ENCODE measurements at places on chromosomes 6 and 20.

DNA sequence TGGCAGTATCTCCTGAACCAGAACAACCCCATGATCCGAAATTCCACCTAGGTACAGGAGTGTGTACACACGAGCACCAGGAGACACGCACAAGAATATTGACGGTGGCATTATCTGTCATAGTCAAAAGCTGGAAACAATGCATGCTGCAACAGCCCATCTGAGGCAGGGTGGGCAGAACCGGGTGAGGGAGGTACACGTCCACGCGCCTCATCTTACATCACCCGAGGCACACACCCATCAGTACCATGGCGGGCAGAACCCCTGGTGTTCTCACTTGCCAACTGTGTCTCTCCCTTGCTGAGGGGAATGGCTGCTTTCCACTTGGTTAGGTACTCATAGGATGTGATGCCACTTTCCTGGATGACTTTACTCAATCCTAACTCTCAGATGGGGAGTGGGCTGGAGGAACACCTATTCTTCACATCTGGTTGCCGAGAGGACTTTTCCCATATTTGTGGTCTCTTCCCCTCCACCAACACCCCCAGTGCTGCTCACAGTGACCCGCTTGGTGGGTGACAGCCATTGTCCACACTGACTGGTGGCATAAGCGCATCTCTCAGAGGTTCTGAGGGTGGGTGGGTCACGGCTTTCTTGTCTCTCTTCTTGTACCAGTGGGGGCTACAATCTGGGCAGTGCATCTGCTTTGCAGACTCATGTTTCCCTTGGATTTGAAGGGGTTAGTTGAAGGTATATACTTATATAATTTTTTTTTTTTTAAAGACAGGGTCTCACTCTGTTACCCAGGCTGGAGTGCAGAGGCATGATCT lies 13.5 kb downstream of the PPP1R3G start:
- no peak for DNase-seq

GRCh38 chr6:1893470-1894130 lies 283.9 kb downstream of the FOXC1 start:
- no peak for DNase-seq

- DNase-seq = peak; percentile 47
Measured at GRCh38 chr6:143941852-143942627, 66.0 kb downstream of the PLAGL1 start.

- DNase-seq = no peak
Measured at GRCh38 chr6:13046084-13046483, 282.3 kb downstream of the TBC1D7 start.

GRCh38 chr20:18057101-18057993 lies at the start of gene OVOL2:
Gene OVOL2, minus strand, starts transcription at chr20:18057916. Its CDS starts 282 bp downstream, at chr20:18057634.
- DNase-seq = no peak

DNA sequence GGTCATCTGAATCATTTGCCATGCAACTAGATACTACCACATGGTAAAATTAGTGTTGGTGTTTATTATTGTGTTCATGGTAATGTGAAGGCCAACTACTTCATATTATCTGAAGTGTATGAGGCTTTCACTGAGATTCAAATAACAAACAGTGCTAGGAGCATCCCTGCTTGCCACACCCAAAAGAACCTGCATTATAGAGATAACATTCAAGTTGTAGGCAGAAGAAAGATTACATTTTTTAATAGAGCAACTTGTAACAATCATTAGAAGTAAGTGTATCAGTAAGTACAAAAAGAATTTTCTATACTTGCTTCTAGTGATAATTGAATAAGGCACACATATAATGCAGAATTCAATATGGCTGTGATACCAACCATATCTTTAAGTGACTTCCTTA lies 49.8 kb downstream of the BCKDHB start:
- no peak for DNase-seq

DNA sequence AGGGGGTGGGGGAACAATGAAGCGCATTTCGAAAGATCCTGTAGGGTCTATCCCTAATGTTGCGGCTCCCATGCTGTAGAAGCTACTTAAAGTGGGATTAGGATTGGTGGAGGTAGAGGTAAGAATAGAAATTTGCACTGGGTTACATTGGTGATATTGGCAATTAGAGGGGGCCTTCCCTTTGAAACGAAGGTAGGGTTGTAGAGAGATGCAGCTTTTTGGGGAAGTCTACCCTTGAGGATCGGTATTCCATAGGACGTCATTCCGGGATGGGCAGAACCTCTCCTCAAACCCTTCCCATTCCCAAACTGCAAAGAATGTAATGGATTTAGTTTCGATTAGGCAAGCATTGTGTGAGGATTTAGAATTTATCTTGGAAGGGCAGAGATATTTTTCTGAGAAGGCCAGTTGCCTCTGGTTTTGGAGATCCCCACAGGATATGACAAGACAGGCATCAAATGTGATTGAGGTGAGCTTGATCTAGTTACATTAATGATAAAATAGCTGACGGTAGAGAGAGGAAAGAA lies 5.4 kb upstream of the ZNFX1 start:
- DNase-seq = no peak

GRCh38 chr6:48036316-48036715 lies 74.7 kb downstream of the PTCHD4 start:
- DNase-seq = no peak

- DNase-seq = peak; percentile 44
Measured at GRCh38 chr6:27865850-27866356, 46.3 kb downstream of the OR2B2 start.

DNA sequence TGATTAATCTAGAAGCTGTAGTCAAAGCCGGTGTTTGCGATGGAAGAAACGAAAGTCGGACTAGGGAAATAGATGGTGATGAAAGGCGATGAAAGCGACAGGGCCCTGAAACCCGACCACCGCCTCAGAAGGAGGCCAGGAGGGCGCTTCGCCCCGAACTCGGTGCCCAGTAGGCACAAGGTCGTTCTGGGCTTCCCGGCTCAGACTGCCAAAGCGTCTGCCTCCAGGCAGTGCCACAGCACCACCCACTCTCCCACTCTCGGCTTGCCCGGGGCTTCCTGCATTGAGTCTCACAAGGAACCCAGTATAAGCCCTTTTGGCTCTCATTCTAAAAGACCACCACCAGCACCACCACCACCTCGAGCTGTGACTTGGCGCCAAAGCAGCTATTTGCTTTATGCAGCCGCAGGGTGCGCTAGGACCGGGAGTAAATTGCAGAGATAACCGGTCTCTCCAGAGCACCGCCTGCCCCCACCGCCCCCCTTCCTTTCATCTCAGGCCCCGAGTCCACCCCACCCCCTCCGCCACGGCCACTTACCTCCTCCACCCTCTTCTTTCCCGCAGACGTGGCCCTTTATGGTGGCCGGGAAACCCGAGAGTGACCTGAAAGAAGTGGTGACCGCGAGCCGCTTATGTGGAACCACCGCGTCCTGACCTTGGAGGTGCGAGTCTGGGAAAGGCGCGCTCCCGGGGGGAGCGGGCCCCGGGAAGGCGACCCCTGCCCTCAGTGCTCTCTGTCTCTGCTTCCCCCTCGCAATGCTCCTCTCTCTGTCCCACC lies 2.4 kb downstream of the TCF21 start:
- no peak for DNase-seq

GRCh38 chr6:149864578-149865535 lies 698 bp upstream of the LRP11 start:
- DNase-seq = peak; percentile 17

- DNase-seq = no peak
Measured at GRCh38 chr6:25064006-25064405, 128.2 kb upstream of the RIPOR2 start.

- DNase-seq = no peak
Measured at GRCh38 chr6:148678682-148679081, 68.1 kb upstream of the UST start.

GRCh38 chr20:7657569-7657968 lies 282.7 kb downstream of the HAO1 start:
- no peak for DNase-seq

GRCh38 chr20:41392295-41392694 lies 25.7 kb upstream of the EMILIN3 start:
- DNase-seq = no peak

DNA sequence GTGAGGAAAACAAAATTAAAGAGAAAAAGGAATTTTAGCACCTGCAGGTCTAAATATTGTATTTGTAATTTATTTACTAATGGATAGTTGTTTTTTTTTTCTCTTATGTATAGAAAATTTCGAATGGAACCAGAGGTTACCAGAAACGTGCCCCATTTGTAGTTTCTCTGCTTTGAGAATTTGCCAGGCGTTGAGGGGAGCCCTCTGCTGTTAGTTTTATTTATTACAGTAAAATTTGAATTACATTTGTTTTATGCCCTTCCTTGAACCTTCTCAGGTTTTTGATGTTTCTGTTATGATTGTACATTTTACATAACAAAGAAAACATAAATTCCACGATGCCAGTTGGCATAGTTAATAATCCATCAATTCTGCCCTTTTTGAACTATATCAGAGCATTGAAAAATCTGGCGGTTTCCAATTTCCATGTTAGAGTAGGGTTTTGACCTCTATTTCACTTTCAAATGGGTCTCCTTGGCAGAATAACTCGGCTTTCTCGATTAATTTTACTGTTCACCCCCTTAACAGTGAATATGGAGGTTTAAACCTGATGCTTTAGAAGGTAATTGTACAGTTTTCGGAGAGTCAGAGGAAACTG lies 35.1 kb upstream of the RFPL4B start:
- no peak for DNase-seq

- peak; percentile 23 for DNase-seq
Measured at GRCh38 chr6:85461798-85462170, 11.9 kb downstream of the NT5E start.

DNA sequence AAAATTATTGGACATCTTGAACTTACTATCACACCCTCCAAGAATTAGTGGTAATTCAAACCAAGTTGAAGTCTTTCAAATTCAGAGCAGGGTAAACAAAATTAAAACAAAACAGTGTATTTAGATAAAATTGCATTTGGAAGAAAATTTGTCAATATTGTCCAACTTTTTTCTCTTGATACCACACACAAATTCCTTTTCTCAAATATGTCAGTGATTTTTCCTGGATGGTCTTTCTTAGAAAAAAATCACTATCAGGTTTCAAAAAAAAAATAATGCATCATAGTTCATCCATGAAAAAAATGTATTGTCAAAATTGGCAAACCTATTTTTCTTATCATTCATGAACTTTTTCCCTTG lies 667.1 kb downstream of the TENT5A start:
- no peak for DNase-seq

DNA sequence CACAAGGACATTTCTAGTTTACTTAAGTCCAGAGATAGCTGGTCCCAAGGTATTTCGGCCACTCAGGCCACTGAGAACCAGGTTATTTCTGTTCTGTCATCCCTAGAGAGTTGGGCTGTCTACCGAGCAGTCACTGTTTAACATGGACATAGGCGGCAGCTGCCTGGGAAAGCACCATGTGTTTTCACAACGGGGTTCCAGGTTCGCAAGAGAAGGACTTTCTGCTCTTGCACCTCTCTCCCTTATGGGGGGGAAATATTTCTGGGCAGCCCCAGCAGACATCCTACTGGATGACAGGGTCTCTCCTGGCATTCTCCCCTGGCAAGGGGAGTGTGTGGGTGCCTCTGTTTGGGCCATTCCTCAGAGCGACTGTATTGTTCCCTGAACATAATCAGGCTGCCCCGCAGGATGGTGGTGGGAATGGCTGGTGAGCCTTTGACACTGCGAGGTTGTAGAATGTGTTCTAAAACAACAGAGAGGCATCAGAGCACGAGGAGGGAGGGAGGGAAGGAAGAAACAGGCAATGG lies 64.4 kb upstream of the DUSP22 start:
- no peak for DNase-seq

DNA sequence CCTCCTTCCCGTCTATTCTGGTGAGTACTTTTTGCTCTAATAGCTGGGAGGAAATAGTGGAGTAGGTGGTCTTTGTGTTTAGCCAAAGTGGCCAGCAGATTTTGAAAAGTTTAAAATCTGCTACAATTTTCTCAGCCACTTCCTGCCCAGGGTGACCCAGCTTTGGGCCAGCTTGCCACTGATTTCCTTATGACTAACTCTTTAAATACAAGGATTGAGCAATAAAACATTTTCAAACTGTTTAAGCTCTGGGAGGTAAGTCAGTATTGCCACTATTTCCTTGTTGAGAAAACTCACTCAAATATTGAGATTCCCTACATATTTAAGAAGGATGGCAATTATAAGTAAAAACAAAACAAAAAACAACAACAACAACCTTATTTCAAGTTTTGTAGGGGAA lies 54.5 kb downstream of the TRMT11 start:
- no peak for DNase-seq

DNA sequence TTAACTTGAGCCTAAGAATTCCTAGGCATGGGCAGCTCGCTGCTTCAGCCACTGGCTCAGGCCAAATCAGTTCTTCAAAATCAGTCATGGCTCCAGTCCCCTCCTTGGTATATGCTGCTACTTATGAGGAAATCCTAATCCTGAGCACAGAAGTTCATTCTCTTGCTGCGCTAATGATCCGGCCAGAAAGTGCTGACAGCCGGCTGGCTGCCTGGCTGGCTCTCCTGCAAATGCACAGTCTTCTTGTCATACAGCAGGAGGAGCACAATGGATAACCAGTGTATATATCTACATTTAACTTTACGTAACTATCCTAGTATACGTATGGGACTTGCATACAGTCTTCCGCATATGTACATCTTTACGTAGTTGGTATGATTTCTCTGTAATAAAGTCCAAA lies 500.8 kb downstream of the PRKN start:
- DNase-seq = no peak

DNA sequence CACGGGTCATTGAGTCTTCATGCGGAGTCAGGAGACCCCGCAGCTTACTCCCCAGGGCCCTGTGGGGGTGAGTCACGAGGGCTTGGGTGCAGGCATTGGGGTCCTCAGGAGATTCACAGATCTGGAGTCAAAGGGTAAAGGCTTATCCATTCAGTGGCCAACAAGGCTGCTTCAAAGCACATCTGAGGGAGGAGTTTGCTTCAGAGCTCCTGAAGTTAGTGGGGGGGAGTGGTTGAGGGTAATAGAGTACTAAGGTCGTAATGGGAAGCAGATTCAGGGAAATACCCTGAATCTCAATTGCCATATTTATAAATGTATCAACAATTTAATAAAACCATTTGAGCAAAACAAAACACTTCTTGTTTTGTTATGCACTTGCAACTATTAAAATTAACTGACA lies 37.3 kb downstream of the SH3BGRL2 start:
- DNase-seq = no peak

DNA sequence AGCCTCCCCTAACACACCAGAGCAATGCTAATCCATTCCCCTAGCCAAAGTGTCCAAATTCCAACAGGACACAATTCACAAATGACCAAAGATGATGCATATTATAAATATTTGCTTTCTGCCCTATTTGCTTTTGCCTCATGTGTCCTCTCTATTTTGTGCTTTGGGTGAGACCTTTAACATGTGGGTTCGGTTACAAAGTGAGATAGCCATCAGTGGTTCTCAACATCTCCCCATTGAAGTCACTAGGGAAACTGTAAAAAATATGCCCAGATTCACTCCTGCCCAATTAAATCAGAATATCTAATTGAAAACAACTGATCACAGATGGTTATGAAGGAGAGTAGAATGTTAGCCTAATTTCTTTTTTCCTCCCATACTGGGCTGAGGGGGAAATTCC lies 159.2 kb downstream of the MTFR2 start:
- no peak for DNase-seq

GRCh38 chr6:46719099-46719498 lies 16.1 kb downstream of the PLA2G7 start:
- DNase-seq = no peak

- DNase-seq = no peak
Measured at GRCh38 chr6:42268835-42269204, 51.2 kb upstream of the MRPS10 start.

- no peak for DNase-seq
Measured at GRCh38 chr6:23591761-23592160, 534.3 kb upstream of the NRSN1 start.
